ENCODE measurements at places on chromosomes 13 and 19.
A peak's percentile ranks its signal among the peaks of the same experiment; 100 is the strongest.

DNA sequence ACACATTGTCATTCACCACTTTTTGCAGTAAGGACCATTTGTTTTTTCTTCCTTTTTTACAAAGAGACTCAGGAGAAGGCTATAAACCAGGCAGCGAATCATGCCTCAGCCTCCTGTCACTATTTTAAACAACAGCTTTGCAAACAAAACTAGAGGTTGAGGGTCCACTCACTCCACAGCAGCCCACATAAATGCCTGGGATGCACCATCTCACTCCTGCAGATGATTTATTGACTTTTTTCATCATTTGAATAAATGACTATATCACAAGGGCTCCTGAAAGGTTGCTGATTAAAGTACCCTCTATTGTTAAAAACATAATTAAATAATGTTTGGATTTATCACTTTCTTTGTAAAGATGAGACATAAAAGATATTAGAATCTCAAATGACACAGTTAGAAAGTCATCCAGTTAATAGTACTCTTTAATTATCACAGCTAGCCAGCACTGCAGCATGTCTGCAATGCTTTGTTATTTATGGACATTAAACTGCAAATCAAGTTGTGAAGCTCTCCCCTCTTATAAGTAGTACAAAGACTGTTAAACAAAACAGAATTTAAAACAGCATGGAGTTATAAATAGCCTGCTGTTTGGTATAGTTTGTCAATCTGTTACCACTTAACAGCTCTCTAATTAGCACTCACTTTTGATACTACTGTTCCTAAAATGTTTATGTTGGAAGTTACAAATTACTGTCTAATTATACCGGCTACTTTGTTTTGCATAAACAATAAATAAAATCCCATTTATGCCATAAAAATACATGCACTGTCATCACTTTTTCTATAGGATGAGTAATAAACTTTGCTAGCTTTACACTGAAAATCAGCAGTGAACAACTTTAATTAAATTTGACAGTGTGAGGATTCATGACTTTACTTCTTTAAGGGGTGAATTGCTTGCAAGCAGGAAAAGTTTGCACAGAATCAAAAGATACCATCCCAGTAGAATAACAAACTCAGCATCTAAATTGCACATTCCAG lies 853.2 kb downstream of the UQCRFS1 start:
- no peak for DNase-seq

DNA sequence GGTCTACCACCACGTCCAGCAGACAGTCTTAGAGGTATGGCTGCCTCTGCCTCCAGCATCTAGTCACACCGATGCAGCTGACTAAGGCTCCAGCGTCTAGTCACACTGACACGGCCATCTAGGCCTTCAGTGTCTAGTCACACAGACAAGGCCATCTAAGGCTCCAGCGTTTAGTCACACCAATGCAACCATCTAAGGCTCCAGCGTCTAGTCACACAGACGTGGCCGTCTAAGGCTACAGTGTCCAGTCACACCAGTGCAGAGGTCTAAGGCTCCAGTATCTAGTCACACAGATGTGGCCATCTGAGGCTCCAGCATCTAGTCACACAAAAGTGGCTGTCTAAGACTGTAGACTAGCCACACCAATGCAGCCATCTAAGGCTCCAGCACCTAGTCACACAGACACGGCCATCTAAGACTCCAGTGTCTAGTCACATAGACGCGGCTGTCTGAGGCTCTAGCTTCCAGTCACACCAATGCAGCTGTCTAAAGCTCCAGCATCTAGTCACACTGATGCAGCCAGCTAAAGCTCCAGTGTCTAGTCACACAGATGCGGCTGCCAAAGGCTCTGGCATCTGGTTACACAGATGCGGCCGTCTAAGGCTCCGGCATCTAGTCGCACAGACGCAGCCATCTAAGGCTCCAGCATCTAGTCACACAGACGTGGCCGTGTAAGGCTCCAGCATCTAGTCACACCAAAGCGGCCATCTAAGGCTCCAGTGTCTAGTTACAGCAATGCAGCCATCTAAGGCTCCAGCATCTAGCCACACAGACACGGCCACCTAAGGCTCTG lies 55.1 kb downstream of the KLF2 start:
- no peak for DNase-seq

- DNase-seq, result no peak
These were observed 1.8 kb downstream of the MAB21L1 start for GRCh38 chr13:35474496-35475211.

- DNase-seq, result peak; percentile 43
These were observed 43.3 kb upstream of the RNF113B start for GRCh38 chr13:98220271-98220791.

- no peak for DNase-seq
These were observed 36.4 kb downstream of the IGFL3 start for GRCh38 chr19:46088101-46088500.

All from urinary bladder (tissue), 4 donors.